Coronary artery (tissue), 2 donors: ENCODE measurements at places on chromosomes 3 and 15.

DNA sequence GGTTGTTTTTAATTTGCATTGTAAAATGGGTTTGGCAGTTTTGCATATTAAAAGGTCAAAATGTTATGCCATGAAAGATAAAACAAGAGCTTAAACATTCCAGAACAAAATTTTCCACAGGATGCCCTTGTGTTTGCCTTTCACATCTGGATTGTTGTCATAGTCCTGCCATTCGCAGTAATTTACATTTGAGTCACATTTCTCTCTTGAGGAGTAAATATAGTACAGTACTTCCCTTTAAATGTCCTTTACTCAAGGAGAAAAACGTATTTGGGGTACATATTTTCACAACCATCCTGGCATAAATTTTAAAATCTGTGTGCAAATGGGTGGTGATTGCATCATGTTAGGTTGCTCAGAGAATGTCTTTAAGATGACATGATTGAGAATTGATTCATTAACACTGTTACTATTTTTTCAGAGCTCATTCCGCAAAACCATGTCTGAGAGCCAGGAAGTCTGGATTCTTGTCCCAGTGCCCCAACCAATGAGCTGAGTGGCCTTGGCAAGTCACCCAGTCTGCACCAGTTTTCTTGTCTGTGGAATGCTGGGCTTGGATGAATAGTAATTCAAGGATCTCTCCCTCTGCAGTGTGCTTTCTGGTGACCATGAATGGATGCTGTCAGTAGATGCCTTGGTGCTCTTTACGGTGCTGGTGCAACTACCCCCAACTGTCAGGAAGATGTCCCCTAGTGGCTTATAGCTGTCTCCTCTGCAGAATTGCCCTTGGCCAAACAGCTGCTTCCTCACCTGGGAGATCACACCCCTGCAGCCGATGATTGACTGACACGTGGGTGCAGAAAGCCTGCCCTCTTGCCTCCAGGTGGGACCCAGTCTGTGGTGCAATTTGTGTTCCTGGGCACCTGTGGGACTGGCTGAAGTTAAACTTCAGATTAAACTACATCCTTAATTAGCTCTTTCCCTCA lies 43.0 kb downstream of the ABHD5 start:
- no peak for DNase-seq

- DNase-seq: peak; percentile 89
These were observed 626 bp upstream of the PTPRG start for GRCh38 chr3:61560517-61561373.

DNA sequence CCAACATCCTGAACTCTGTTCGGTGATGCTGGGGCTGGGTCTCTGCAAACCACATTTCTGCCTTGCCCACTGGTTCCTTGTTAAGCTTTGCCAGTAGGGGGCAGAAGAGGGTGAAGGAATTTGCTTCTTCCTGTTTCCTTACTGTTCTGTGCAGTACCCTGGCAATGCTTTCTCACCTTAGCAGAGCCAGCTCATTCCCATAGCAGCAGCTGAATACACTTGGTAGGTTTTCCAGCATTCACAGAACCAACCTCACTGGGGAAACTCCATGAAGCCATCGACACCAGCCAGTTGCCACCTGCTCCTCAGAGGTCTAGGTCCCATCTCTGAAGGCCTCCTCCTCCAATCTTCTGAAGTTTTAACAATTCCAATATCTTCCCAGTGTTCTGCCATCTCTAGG lies 308.4 kb downstream of the PDCD6IP start:
- DNase-seq: no peak

- DNase-seq: no peak
These were observed 441 bp downstream of the CEP70 start for GRCh38 chr3:138593488-138594149.

DNA sequence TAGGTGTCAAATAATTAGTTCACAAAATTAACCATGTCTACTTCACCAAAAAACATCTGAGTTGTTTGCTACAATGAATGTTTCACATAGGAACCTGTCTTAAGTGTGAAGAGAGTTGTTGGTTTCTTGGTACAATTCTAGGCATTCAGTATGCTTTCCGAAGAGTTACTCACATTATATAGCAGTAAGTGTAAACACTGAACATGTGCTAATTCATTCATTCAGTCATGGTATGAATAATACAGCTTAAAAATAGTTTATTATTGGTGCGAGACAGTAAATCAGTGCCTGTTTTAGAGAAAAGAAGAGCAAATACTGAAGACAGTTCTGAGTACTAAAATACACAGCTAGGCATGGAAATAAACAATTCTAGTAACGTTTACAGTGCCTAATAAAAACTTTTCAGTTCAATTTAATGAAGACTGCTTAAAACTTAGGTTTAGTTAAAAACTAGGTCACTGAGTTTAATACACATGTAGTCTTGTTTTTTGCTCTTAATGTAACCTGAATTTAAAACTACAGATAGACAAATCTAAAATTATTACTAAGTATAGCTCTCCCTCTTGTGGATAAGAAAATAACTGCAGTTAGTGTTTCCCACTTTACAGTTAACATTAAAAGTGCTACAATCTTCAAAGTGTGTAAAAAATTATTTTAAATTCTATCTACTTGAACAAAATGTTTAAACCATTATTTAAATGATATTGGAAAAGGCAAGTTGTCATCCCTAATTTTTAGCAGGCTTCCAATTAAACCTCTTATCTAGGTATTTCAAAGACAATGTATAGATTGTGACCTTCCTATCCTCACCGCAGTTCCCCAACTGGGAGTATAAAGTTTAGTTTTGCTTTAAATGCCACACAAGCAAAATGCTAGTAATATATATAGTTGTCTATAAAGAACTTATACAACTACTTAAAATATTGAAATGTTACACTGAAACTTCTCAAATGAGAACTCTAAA lies 20.1 kb upstream of the ZCWPW2 start:
- DNase-seq: no peak

DNA sequence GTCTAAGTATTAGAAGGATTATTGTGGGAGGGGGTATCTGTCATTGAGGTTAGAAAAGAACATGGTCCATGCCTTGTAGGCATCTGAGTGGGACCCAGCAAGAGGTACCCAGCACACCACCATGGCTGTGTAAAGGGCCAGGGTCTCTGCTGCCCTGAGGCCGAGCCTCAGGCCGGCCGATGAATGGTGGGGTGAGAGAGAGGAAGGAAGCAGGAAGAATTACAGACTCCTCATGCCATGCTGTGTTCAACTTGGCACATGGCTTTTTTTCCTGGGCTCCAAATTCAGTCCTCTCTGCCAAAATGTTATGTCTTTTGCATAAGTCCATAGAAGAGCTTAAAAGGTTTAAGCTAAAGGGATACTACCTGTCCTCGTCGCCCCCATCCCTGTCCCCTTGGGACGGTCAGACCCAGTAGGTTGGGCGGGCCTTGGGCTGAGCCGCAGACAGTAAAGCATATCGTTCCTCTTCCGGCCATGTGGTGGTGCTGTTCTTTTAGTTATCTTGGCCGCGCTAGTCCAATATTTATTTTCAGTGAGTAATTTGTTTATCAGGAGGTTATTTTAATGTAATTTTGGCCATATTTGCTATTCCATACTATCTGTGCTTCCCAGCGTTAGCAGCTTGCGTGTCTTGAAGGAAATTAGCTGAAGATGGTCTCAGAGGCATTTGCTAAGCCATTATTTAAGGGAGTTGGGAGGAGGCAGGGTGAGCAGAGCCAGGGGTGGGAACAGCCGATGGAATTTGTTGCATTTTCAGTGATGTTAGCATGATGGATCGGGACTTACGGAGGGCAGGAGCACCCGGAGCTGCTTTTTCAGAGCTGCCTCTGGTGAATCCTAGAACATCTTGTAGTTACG lies 152.4 kb downstream of the AGBL1 start:
- DNase-seq: no peak

- peak; percentile 89 for DNase-seq
These were observed at the start of gene SORD for GRCh38 chr15:45022871-45023658. Gene SORD (plus strand): TSS chr15:45023195. CDS start chr15:45023284, 89 bp downstream.

DNA sequence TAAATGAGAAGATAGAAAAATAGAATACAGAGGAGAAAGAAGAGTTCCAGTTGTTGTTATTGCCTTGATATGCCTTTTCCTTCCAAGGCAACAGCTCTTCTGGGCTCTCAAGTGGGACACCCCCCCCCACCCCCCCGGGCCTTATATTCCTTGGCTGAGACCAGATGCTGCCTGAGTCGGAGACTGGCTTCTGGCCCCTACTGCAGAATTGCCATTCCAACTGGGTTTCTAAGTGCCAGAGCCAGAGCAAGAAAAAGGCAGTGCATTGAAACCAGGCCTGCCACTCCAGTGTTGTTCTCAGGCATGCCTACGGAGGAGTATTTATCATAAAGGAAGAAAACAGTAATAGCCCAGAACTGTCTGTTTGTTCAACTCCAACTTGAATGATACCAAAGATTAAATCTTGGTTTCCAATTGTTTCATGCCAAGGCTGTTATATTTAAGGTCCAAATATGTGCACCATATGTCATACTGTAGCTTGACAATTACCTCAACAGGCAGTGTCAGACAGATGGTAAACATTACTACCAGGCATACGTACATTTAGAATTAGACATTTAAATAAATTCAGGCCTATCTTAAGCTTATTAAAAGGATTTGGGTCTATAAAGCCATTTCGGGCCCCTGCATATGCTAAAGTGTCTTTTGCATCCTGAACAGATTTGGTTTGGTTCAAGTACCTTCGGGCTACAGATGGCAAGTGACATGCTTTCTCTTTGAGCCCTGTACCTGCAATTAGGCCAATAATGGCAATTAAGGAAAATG lies 209.9 kb upstream of the SEMA6D start:
- no peak for DNase-seq

GRCh38 chr3:108218811-108219210 lies 3.4 kb downstream of the IFT57 start:
- DNase-seq: no peak

DNA sequence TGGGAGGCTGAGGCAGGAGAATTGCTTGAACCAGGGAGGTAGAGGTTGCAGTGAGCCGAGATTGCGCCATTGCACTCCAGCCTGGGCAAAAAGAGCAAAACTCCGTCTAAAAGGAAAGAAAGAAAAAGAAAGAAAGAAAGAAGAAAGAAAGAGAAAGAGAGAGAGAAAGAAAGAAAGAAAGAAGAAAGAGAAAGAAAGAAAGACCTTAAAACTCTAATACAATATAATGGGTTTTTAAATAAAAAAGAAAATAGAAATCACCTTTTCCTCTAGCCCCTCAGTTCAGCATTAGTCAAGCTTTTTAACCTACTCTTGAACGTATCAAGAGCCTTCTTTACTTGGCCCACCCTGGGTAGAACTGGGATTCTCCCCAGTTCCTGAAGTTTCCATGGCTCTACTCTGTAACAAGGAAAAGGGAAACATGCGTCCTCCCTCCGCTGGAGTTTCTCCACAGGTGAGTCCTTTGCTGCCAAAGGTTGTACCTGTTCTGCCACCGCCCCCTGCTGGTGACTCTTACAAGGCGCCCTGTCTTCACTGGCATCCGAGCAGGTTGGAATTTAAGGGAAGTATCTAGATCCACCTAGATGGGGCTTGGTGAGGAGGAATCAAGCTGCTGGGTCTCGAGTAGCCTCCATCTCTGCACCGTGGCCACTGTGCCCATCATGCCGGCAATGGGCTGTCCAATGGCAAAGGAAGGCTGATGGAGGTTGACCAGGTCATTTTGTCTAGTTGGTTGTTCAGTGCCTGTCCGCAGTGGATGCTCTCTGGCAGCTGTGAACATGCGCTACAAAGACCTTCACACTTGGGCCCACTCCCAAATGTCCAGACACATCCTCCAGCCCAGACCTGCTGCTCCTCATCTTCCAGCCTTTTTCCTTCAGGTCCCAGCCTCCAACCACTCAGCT lies 20.6 kb upstream of the EPHB3 start:
- peak; percentile 72 for DNase-seq

GRCh38 chr3:177553012-177553411 lies 355.7 kb upstream of the TBL1XR1 start:
- no peak for DNase-seq

- no peak for DNase-seq
These were observed 357.7 kb downstream of the TBC1D5 start for GRCh38 chr3:17384567-17385296.

DNA sequence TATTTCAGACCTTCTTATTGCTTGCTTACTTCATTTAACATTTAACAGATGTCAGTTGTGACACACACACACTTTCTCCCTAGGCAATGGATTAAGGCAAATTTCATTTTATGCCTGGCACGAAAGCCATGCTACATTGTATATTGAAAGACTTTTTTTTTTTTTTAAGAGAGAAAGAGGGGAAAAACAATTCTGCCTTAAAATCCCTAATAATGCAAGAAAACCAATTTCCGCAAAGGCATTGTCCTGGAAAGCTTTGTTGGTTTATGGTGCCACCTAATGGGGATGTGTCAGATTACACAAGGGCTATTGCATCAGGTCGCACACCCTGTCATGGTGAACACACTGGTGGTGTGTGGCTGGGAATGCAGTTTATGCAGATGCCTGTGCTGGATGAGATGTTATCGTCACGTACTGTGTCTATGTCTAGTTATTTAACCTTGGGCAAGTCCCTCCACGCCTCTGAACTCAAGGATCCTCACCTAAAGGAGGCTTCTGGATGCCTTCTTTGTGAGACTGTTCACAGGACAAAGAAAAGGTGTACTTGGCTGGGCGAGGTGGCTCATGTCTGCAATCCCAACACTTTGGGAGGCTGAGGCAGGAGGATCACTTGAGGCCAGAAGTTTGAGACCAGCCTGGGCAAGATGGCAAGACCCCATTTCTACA lies 37.3 kb upstream of the RFTN1 start:
- DNase-seq: no peak

DNA sequence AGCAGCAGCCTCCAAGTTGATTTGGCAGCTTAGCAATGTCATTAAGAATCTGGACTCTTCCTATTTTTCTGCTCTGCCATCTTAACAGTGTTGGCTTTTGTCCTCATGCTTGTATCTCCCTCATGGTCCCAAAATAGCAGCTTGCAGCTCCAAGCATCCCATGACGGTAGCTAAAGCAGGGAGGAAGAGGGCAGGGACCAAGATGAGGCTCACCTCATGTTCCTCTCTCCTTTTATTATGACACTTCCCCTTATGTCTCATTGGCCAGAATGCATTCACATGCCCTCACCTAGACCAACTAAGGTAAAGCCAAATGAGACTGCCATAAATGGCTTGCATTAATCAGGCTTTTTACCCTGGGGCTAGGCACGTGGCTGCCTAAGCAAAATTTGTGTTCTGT lies 382.4 kb downstream of the SHQ1 start:
- no peak for DNase-seq

GRCh38 chr3:132573797-132574211 lies 23.3 kb upstream of the ACKR4 start:
- DNase-seq: no peak

GRCh38 chr3:33799202-33799551 lies 747 bp downstream of the PDCD6IP start:
- no peak for DNase-seq
